ENCODE measurements at places on chromosomes 2 and 18. TPM values are rescaled to one million over a fixed set of nuclear protein-coding genes. Genes with fewer than 3 reads are reported as not detected.

GRCh38 chr18:43485545-43485963, 208.3 kb upstream of the SYT4 start:
- H3K36me3 ChIP-seq, result no peaks in the 10 kb centered on the region
- no peaks in the 10 kb centered on the region for H3K27me3 ChIP-seq
- H3K4me3 ChIP-seq, result no peak overlapping the region
- no peak for DNase-seq
- H3K4me1 ChIP-seq, result no peaks in the 10 kb centered on the region

GRCh38 chr2:207970147-207970825, 55.0 kb downstream of the PLEKHM3 start:
- H3K4me3 ChIP-seq, result no peak overlapping the region
- no peak for DNase-seq
- H3K36me3 ChIP-seq, result no peaks in the 10 kb centered on the region
- no peak overlapping the region for H3K27ac ChIP-seq
- no peaks in the 10 kb centered on the region for H3K4me1 ChIP-seq

GRCh38 chr2:151771599-151772358, 37.5 kb upstream of the NEB start:
- H3K27me3 ChIP-seq, result no peaks in the 10 kb centered on the region
- peaks cover 3% of the 10 kb centered on the region for H3K36me3 ChIP-seq
- peaks cover 17% of the 10 kb centered on the region for H3K4me1 ChIP-seq
- peak; percentile 64 for DNase-seq
- H3K27ac ChIP-seq, result no peak overlapping the region

GRCh38 chr18:21363348-21363747, 121.3 kb downstream of the GREB1L start:
- no peak overlapping the region for H3K27ac ChIP-seq
- no peak for DNase-seq
- no peak overlapping the region for H3K4me3 ChIP-seq

GRCh38 chr2:53216805-53217204, 550.8 kb upstream of the CHAC2 start:
- DNase-seq, result no peak
- no peak overlapping the region for H3K27ac ChIP-seq
- H3K36me3 ChIP-seq, result no peaks in the 10 kb centered on the region
- H3K27me3 ChIP-seq, result no peaks in the 10 kb centered on the region

DNA sequence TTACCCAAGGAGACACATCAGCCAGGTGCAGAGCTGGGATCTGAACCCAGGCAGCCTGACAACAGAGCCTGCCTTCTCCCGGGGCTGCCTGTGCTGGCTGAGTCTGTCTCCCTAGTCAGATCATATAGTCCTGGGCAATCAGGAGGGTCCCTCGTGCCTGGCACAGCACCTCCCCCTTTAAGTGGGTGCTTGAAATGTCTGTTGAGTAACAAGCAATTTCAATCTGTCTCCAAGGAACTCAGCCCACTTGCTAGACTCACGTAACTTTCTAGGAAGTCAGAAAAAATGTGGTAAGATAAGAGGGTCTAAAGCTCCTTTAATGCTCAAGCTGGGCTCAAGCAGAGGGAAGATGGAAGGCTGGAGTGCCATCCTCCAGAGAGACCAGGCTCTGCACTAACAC, 51.9 kb downstream of the REEP1 start:
- H3K4me3 ChIP-seq, result no peak overlapping the region
- no peaks in the 10 kb centered on the region for H3K36me3 ChIP-seq
- no peak for DNase-seq
- H3K27ac ChIP-seq, result no peak overlapping the region
- peaks cover 7% of the 10 kb centered on the region for H3K27me3 ChIP-seq

DNA sequence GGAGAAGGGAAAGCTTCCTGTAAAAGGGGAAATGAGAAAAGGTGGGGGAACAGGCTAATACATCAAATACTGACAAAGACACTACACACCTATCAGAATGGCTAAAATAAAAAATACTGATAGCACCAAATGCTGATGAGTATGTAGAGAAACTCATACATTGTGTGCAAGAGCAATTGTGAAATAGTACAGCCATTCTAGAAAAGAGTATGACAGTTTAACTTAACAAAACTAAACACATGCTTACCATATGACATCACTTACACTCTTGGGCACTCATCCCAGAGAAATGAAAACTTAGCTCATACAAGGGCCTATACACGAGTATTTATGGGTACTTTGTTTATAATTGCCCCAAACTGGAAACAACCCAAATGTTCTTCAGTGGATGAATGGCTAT, 53.4 kb downstream of the ZNF638 start:
- H3K4me1 ChIP-seq, result peaks cover 8% of the 10 kb centered on the region
- no peaks in the 10 kb centered on the region for H3K27me3 ChIP-seq
- H3K36me3 ChIP-seq, result peaks cover 32% of the 10 kb centered on the region
- DNase-seq, result peak; percentile 72

DNA sequence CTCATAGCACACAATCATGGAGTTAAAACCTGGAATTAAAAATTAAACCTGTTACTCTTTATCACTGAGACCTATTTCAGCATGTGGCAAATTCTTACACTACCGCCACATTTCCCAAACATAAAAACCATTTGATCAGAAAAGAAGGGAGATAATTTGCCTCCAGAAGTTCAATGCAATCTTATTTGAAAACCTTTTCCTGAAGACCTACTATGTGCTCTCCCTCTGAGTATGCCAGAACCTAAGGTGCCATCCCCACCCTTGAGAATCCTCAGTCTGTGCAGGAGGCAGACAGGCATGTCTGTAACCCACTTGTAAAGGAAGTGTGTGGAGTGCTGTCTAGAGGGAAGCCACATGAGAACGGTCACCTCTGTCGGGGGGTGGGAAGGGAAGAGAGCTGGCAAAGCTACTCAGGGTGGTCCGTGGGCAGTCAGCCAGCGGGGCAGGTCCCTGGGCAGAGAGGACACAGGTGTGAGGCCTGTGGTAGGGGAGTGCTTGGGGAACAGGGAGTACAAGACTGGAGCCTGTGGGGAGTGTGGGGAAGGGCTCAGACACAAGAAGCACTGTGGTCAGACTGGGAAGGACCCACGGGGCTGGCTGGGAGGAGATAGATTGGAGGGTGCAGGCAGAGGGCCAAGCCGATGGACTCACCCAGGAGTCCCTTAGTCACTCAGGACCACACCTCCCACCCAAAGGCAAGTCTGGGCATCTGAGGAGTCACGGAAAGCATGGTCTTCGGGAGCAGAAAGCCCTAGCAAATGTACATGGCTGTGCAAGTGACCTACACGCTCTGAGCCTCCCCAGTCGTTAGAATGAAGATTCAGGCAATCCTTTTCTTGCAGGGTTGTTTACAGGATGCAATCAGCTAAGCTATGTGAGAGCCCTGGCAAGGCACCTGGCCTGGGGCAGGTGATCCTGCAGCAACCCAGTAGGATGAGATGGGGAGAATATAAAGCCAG, 22.8 kb downstream of the CRACDL start:
- no peaks in the 10 kb centered on the region for H3K27me3 ChIP-seq
- H3K4me1 ChIP-seq, result peaks cover 59% of the 10 kb centered on the region
- H3K27ac ChIP-seq, result peak overlapping the region; percentile 6
- peak; percentile 76 for DNase-seq

DNA sequence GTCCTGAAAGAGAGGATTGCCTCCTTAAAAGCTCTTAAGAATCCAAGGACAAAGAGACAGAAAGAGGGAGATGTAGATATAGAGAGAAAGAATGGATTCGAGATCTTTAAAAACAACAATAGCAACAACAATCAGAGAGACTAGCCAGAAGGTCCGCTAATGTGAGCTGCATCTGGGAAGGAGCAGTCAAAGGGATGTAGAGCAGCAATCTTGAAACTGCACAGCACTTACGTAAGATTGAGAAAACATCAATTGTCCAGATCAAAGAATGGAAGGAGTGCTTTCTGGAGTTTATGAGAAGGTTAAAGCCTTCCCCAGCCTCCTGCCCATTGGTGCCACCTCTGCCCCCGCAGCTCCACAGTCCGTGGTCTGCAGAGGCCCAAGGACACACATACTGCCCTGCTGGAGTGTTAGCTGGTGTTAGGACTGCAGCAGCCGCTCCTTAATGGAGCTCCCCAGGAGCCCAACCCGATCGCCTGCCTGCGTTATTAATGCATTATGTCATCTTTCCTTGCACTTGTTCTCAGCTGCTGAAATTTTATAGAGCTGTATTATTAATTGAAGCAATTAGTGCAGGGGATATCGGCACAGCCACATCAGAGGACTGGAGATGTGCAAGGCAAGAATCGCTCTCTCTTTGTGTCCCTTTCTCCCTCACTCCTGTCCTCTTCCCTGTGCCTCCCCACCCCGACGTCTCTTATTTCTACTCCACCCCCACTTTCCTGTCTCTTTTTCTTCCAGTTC, 94.2 kb upstream of the STPG4 start:
- H3K4me3 ChIP-seq, result no peak overlapping the region
- DNase-seq, result no peak
- no peak overlapping the region for H3K27ac ChIP-seq

GRCh38 chr2:158686210-158686691, 108.9 kb upstream of the DAPL1 start:
- no peaks in the 10 kb centered on the region for H3K36me3 ChIP-seq
- H3K27me3 ChIP-seq, result no peaks in the 10 kb centered on the region
- peak; percentile 46 for DNase-seq
- no peaks in the 10 kb centered on the region for H3K4me1 ChIP-seq
- H3K4me3 ChIP-seq, result no peak overlapping the region

NT5DC4 gene
- not detected for total RNA-seq

TIGD1 gene
- 6.7 TPM for total RNA-seq

IL1R2 gene
- total RNA-seq, result not detected

POU3F3 gene
- 0.09 TPM for total RNA-seq

SYT4 gene
- not detected for total RNA-seq

FASTKD1 gene
- total RNA-seq, result 37.3 TPM

DNAH6 gene
- total RNA-seq, result 0.20 TPM

MEP1B gene
- total RNA-seq, result not detected

NT5C1B gene
- total RNA-seq, result not detected

Data from astrocyte (in vitro differentiated cells and primary cell).